ENCODE measurements at places on chromosomes 2 and 18.

DNA sequence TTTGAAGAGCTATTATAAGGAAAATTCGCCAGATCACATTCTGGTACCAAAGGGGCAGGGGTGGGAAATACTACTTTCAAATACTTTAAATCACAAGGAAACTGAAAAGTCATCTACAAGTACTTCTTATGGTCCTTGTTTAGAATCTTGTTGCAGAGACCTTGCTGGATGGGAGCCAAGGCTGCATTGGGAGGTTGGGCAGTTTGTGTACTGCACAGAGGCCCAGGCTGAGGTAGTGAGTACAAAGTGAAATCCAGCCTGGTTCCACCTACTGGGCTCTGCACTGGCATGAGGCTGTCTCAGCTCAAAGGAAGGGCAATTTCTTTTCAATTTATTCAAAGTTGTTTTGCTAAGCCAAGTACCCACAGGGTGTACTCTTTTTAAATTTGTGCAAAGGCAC lies 140.3 kb upstream of the DLX2 start:
- no peak for DNase-seq

GRCh38 chr2:98870516-98871158 lies 65.4 kb downstream of the CRACDL start:
- no peak for DNase-seq

DNA sequence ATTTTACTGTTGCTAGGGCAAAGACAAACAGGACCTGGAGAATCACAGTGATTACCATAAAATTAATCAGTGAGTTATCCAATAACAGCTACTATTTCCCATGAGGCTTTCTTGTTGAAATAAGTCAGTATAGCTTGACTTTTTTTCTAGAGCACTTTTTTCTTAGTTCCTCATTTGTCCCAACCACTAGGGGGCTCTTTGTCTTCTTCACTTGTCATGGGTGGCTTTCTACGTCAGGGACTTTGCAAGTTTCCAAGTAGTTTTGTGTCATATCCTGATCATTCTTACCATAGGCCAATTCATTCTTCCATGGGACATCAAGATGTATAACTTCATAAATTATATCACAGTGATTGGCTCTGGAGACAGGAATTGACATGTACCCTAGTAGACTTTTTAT lies 1019.6 kb upstream of the PIK3C3 start:
- DNase-seq = no peak

DNA sequence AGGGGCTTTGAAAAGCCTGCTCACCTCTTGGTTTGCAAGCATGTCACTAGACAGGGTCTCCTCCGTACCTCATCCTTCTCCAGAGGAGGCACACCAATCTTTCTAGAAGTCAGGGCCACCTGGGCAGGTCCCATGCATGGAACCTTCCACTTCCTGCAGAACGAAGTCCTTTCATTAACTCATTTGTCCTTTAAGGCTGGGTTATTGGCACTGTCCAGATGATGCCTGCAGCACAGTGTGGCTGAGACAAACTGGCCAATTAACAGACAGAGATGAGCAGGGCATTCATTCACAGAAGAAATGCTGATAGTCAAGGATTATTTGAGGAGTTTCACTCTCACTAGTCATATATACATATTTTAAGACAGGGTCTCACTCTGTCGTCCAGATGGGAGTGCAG lies 245.3 kb downstream of the TFCP2L1 start:
- DNase-seq = no peak

DNA sequence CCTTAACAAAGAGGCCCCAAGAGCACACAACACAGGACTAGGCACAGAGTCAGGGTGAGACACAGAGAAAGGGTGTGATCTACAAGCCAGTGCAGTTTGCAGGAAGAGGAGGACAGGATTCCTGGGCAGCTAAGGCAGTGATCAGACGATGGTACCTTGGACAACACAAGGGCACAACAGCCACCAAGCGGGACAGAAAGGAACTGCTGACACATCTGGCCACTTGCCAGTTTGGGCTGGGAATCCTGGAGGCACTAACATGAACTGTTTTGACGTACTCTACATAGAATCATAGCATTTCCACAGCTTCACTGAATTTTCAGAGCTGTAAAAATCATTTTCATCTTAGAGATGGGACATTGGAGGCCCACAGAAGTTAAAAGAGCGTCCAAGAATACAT lies 221.5 kb upstream of the SLC35G4 start:
- DNase-seq = no peak
